Gastrocnemius medialis (tissue), 4 donors: ENCODE measurements at places on chromosomes 3 and 15.

- DNase-seq = peak; percentile 32
- no peaks in the 10 kb centered on the region for H3K27me3 ChIP-seq
- no peak overlapping the region for H3K4me3 ChIP-seq
- peaks cover 3% of the 10 kb centered on the region for H3K4me1 ChIP-seq
- no peaks in the 10 kb centered on the region for H3K36me3 ChIP-seq
- H3K27ac ChIP-seq = no peak overlapping the region
Observed at GRCh38 chr15:74400915-74401757, 32.6 kb downstream of the SEMA7A start.

DNA sequence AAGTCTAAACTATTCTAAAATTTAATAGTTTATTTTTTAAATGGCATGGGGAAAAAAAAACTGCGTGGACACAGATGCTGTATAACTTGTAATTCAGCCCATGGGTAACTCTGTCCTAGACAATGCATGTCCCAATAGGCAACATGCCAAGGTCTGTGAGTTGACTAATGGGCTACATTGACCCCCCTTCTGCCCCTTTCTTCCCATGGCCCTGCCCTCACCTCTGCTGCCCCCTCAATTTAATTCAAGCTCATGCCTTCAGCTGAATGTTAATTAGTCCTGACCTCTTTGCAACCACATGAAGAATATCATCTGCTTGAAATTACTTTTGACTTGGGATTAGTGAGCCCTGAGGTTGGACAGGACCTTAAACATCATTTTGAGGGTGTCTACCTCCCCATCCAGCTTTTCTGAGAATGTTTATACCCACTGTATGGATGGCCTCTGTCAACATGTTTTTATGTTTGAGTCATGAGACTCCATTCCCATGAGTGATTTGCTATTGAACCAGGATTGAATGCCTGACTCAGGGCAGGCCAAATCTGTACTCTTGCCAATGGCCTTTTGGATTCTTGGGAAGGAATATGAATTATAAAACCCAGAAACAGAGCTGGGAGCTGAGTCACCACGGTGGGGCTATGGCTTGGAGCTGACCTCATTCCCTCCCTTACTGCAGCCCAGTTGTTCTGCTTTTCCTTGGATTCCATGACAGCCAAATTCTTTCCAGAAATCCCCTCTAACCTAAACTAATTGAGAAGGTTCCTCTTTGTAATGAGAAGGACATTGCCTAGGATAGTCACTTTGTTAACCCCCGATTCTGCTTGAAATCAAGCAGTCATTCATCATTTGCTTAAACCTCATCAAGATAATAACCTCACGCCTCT lies 33.5 kb upstream of the PDE8A start:
- peaks cover 10% of the 10 kb centered on the region for H3K4me1 ChIP-seq
- no peak overlapping the region for H3K27ac ChIP-seq
- H3K27me3 ChIP-seq = no peaks in the 10 kb centered on the region
- H3K4me3 ChIP-seq = no peak overlapping the region

GRCh38 chr3:59709702-59710553 lies 660.1 kb upstream of the CFAP20DC start:
- no peaks in the 10 kb centered on the region for H3K27me3 ChIP-seq
- no peaks in the 10 kb centered on the region for H3K4me1 ChIP-seq
- H3K4me3 ChIP-seq = no peak overlapping the region
- no peak overlapping the region for H3K27ac ChIP-seq

GRCh38 chr3:142278451-142278850 lies 53.1 kb upstream of the GK5 start:
- H3K4me1 ChIP-seq = no peaks in the 10 kb centered on the region
- no peaks in the 10 kb centered on the region for H3K36me3 ChIP-seq
- H3K4me3 ChIP-seq = no peak overlapping the region
- no peak overlapping the region for H3K27ac ChIP-seq
- DNase-seq = no peak
- H3K27me3 ChIP-seq = no peaks in the 10 kb centered on the region

GRCh38 chr3:101561630-101562328 lies at the start of gene TRMT10C:
TRMT10C (plus strand) TSS chr3:101561868; CDS start chr3:101564782, 2,914 bp downstream.
- DNase-seq = peak; percentile 82
- peaks cover 16% of the 10 kb centered on the region for H3K4me1 ChIP-seq
- peaks cover 7% of the 10 kb centered on the region for H3K36me3 ChIP-seq
- H3K27ac ChIP-seq = peak within 1 kb of the TSS; percentile 92
- H3K4me3 ChIP-seq = peak within 1 kb of the TSS; percentile 98
- peaks cover 11% of the 10 kb centered on the region for H3K27me3 ChIP-seq

- H3K27me3 ChIP-seq = no peaks in the 10 kb centered on the region
- no peak overlapping the region for H3K4me3 ChIP-seq
- no peak for DNase-seq
- no peaks in the 10 kb centered on the region for H3K36me3 ChIP-seq
Observed at GRCh38 chr3:110478377-110479054, 593.1 kb upstream of the NECTIN3 start.

DNA sequence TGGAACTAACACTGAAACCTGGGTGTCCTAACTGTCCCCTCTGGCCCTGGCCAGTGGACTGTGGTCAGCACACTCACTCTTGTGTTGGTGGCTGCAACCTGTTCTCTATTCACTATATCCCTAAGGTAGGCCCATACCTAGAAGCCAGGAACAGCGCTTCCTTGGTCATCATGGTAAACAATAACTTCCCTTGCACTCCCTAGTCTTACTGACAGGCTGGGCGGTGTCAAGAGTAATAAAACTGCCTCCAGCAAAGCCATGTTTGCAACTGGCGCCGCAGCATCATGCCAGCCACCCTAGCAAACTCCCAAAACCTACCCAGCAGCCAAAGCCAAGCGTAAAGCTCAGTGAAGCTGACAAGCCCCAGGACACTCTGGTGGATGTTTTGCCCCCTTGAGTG lies 63.1 kb upstream of the TSEN2 start:
- no peaks in the 10 kb centered on the region for H3K36me3 ChIP-seq
- H3K27me3 ChIP-seq = no peaks in the 10 kb centered on the region
- no peak overlapping the region for H3K4me3 ChIP-seq
- no peak for DNase-seq

DNA sequence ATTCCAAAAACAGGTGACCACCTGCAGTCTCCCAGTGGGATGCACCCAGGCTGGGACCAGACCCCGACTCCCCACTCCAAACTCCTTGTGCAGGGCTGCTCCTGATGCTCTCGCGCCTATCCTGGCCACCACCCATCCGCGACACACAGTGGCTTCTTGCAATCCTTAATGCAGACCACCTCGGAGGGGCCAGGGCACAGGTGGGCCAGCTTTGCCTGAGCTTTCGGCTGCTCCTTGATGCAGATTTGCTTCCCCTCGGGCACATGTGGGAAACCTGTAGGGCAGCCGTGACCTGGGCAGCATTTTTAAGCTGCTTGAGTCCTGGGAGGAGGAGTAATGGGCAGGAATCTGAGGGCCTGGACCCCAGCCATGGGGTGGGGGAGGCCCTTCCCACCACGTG lies 18.9 kb downstream of the SLC6A11 start:
- H3K4me3 ChIP-seq = no peak overlapping the region
- DNase-seq = no peak
- no peak overlapping the region for H3K27ac ChIP-seq
- no peaks in the 10 kb centered on the region for H3K27me3 ChIP-seq

GRCh38 chr3:191680989-191681597 lies 220.1 kb downstream of the PYDC2 start:
- H3K4me1 ChIP-seq = no peaks in the 10 kb centered on the region
- no peak overlapping the region for H3K27ac ChIP-seq
- no peaks in the 10 kb centered on the region for H3K36me3 ChIP-seq
- no peak overlapping the region for H3K4me3 ChIP-seq

DNA sequence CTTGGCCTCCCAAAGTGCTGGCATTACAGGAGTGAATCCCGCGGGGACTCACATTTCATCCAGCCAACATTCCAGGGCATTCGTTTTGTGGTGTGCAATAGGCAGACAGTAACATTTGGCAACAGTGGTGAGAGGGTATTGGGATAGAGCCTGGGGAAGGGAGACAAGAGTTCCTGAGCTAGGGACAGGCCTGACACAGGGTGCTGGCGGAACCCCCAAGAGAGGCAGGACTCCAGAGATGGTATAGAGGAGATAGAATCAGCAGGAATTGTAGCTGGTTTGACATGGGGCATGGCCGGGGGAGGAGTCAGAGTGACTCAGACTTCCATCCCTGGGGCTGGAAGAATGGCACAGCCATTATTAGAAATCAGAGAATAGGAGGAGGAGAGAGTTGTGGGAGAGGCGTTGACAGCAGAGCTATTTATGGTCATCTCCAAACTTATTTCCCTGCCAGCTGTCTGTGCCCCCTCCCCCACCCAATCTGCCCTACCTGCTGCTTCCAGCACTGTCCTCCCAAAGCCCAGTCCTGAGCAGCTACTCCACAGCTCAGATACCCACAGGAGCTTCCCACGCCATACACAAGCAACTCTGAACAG lies 4.4 kb upstream of the IDH2 start:
- H3K4me3 ChIP-seq = no peak overlapping the region
- peak overlapping the region; percentile 99 for H3K27ac ChIP-seq
- DNase-seq = peak; percentile 88

GRCh38 chr3:162845918-162846317 lies 1349.3 kb downstream of the OTOL1 start:
- H3K4me3 ChIP-seq = no peak overlapping the region
- H3K27me3 ChIP-seq = no peaks in the 10 kb centered on the region
- no peaks in the 10 kb centered on the region for H3K36me3 ChIP-seq
- H3K27ac ChIP-seq = no peak overlapping the region

- no peaks in the 10 kb centered on the region for H3K27me3 ChIP-seq
- peaks cover 51% of the 10 kb centered on the region for H3K4me1 ChIP-seq
- no peak overlapping the region for H3K27ac ChIP-seq
- no peaks in the 10 kb centered on the region for H3K36me3 ChIP-seq
- no peak overlapping the region for H3K4me3 ChIP-seq
Observed at GRCh38 chr15:57158589-57158988, 217.7 kb upstream of the CGNL1 start.

- no peaks in the 10 kb centered on the region for H3K27me3 ChIP-seq
- no peak overlapping the region for H3K4me3 ChIP-seq
- H3K27ac ChIP-seq = no peak overlapping the region
Observed at GRCh38 chr3:68893600-68894239, 38.6 kb downstream of the TAFA4 start.

DNA sequence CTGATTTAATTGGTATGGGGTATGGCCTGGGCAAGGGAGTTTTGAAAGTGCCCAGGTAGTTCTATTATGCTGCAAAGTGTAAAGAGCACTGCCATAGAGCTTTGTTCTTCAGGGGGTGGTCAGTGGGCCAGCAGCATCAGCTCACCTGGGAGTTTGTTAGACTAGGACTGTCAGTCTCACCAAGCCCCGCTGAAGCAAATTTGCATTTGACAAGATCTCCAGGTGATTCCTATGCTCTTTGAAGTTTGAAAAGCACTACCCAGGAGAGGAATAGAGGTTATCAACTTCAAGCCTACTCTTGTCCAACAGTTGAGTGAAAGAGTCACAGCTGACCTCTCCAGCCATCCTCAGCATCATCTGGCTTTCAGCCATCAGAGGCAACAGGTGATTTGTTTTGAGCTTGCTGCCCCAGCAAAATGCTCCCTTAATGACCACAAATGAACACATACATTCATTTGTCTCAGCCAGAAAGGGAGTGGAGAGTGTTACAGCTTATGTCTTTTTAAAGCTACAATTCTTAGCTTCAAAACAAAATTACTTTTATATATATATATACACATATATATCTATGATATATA lies 8.0 kb downstream of the ZSCAN2 start:
- no peak overlapping the region for H3K4me3 ChIP-seq
- H3K4me1 ChIP-seq = peaks cover 6% of the 10 kb centered on the region
- DNase-seq = no peak
- no peak overlapping the region for H3K27ac ChIP-seq

DNA sequence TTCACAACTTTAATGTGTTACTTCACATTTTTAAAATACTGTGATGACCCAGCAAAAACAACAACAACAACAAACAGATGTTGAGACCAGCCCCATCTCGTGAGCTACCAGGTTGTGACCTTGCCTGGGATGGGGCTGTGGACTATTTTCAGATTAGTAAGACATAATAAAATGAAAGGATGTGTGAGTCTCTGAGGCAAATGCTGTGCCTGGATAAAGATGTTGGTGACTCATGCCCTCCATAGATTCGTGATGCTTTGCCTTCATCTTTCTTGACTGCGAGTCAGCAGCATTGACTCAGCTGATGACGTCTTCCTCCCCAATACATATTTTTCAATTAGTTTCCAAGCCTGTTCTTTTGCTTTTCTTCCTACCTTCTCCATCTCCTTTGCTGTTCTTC lies 453.0 kb upstream of the CFAP20DC start:
- no peak for DNase-seq
- no peaks in the 10 kb centered on the region for H3K27me3 ChIP-seq
- H3K36me3 ChIP-seq = no peaks in the 10 kb centered on the region

DNA sequence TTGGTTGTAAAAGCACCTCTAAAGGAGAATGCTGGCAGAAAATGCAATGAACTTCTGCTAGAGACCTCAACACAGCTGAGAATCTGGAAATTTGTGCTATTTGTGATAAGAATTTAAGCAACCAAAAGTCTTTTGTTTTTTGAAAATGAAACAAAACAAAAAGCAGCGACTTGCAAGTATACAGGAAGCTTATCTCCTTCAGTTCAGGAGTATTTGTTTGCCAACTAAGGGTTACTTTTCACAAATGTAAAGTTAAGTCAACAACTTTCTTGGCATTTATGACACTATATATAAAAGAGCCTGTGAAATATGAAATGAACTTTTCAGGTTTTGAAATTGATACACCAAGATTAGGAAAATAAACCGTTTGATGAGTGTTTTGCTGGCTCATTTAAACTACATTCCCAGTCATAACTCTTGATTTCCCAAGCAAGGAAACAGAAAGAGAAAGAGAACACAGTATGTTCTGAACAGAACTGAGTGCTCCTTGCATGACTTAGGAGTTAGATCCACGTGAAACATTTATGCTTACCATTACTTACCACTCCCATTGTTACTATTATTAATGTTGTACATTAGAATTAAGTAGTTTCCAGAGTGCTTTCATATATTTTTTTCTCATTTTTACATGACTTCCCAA lies 92.3 kb upstream of the COL8A1 start:
- peak overlapping the region; percentile 37 for H3K27ac ChIP-seq
- no peaks in the 10 kb centered on the region for H3K27me3 ChIP-seq
- no peaks in the 10 kb centered on the region for H3K4me1 ChIP-seq
- DNase-seq = no peak
- H3K36me3 ChIP-seq = no peaks in the 10 kb centered on the region

- DNase-seq = no peak
- H3K4me1 ChIP-seq = peaks cover 8% of the 10 kb centered on the region
- H3K27ac ChIP-seq = no peak overlapping the region
- no peaks in the 10 kb centered on the region for H3K36me3 ChIP-seq
- no peak overlapping the region for H3K4me3 ChIP-seq
Observed at GRCh38 chr15:47846128-47846868, 129.0 kb downstream of the SEMA6D start.

GRCh38 chr3:71568207-71568606 lies 15.3 kb downstream of the FOXP1 start:
- no peak overlapping the region for H3K27ac ChIP-seq
- H3K27me3 ChIP-seq = no peaks in the 10 kb centered on the region
- DNase-seq = no peak
- no peak overlapping the region for H3K4me3 ChIP-seq
- no peaks in the 10 kb centered on the region for H3K36me3 ChIP-seq
- peaks cover 12% of the 10 kb centered on the region for H3K4me1 ChIP-seq

DNA sequence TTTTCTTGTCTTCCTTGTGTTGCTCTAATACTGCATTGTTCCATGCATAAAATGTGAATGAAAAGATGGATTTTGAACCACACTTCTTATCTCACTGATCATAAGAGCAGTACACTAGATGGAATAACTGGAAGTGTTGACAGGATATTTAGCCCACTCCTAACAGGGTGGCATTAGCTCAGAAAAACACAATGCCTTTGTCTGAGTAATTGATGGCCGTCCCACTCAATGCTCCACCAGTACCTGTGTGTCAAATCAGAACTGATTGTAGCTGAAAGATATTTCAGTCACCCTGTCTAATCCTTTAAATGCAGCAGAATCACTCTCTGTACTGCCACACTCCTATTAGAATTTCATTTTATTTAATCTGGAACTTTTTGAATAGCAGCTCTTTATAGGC lies 526.5 kb downstream of the UNC13C start:
- no peak for DNase-seq
- no peaks in the 10 kb centered on the region for H3K4me1 ChIP-seq
- no peak overlapping the region for H3K27ac ChIP-seq
- H3K4me3 ChIP-seq = no peak overlapping the region
- H3K27me3 ChIP-seq = no peaks in the 10 kb centered on the region
